ENCODE measurements at places on chromosomes 6 and 20.

- no peak for DNase-seq
These were observed 695.0 kb upstream of the MAP3K7 start for GRCh38 chr6:91281901-91282300.

DNA sequence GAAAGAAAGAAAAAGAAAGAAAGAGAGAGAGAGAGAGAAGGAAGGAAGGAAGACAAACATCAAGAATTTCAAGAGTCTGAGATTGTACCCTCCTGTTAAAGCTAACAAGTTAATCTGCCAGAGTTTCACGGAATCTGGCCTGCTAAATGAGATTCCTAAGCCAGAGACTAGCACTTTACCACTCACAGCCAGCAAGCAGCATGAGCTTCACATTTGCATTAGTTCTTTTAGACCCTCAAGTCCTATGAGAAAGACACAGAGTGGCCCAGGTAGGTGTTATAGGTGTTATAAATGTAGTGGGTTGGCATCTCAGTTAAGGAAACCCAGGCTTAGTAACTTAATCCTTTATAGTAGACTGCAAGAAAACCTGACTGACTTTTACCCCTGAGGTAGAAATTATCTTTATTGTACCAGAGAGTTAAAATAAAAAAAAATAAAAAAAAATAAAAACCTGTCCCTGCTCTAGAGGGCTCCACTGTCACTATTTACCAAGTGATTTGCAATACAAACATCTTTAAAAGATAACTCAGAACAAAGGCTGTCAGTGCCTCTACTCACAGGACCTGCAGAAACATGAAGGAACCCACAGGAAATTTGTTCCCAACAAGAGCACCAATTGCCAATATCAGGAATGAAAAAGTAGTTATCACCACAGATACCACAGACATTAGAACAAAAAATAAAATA is 9.7 kb upstream of the IBTK start:
- no peak for DNase-seq

GRCh38 chr20:13756551-13756950 is 28.2 kb downstream of the ESF1 start:
- DNase-seq, result no peak

- no peak for DNase-seq
These were observed 27.4 kb downstream of the ATP9A start for GRCh38 chr20:51740838-51741237.

DNA sequence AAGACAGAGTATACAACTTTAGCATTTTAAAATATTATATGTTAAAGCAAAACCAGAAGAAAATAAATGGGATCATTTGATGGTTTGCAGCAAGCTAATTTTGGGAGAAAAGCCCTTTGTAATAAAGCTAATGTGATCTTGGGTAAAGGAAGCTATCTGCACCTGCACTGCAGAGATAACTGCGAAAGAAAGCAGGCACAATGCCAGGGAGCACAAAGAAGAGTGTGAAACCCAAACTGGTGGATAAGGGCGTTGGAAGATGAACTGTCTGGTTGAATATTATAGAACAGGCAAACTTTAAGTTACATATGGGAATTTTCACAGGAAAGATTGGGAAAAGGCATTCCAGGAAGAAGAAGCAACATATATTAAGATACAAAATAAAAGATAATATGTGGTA is 179.2 kb upstream of the KHDRBS2 start:
- no peak for DNase-seq

DNA sequence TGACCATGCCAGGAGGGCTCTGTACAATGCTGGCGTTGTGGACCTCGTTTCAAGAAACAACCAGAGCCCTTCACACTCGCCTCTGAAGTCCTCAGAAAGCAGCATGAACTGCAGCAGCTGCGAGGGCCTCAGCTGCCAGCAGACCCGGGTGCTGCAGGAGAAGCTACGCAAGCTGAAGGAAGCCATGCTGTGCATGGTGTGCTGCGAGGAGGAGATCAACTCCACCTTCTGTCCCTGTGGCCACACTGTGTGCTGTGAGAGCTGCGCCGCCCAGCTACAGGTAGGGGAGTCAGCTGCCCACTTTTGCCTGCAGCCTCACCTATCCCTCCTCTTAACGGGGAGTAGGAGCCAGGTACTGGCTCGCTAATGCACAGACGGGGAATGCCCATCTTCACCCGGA is 16.2 kb downstream of the MYLIP start:
- DNase-seq, result no peak

- peak; percentile 82 for DNase-seq
These were observed 614 bp upstream of the TMEM242 start for GRCh38 chr6:157323966-157324300.

DNA sequence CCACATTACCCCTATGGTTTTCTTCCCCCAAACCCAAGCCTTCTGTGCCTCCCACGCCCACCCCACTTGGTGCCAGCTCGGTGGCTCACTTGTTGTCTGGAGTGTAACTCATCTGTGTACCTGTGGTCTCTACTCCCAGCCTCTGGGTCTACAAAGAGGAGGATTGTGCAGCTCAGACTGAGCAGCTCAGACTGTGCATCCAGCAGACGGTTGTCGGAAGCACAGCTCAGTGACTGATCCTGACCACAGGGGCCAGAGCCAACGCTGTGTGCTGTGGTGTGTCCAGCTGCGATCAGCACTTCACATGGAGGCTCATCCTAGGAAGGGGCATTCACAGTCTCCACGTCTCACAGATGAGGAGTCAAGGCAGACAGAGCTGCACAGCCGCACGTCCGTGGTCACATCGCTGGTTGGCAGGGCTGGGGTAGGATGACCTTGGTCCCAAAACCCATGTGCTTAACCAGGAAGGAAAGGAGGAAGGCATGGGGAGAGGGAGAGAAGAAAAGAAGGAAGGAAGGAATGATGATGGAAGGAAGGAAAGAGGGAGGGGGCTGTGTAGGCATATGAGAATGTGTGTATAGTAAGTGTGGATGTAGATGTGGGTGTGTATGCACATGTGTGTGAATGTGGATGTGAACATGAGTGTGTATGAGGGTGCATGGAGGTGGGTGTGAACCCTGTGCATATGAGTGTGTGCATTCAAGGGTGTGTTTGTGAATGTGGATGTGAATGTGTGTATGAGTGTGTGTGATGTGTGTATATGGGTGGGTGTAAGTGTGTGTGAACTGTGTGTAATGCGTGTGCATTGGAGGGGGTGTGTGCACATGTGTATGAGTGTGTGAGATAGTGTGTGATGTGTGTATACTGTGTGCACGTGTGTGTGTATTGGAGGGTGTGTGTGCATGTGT is 28.2 kb upstream of the STX16 start:
- DNase-seq, result no peak

DNA sequence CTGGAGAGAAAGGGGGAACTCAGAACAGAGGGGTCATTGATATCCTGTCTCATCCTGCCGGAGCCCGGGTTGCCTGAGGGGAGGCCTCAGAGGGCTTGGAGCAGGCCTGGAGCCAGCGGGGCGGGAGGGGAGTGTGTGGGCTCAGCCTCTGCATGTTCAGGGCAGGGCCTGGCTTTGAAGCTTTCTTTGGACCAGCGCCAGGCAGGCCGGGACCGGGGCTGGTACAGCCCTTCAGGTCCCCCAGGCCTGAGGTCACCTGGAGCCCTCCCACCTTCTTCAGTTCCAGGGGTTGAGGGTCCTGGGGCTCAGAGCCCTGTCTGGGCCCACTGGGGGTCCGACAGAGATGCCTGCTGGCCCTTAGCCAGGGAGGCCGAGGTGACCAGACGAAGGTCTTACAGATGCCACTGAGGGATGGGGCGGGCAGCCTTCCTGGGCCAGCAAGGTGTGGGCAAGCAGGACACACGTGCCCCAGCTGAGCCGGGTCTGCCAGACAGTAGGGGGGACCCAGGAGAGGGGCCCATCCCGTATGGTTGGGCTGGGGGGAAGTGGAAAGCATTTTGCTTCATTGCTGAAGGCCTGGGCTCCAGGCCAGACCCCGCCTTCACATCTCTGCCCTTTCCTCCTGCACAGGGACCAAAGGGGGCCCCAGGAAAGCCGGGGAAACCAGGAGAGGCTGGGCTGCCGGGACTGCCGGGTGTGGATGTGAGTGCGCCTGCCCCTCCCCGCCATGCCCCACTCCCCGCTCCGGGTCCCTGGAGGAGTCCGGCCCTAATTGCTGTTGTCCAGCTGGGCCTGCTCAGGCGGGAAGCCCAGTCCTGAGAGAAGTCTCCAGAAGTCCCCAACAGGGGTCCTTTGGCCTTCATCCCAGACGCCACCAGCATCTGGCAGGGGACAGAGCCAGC is 2.0 kb downstream of the COL9A3 start:
- no peak for DNase-seq

DNA sequence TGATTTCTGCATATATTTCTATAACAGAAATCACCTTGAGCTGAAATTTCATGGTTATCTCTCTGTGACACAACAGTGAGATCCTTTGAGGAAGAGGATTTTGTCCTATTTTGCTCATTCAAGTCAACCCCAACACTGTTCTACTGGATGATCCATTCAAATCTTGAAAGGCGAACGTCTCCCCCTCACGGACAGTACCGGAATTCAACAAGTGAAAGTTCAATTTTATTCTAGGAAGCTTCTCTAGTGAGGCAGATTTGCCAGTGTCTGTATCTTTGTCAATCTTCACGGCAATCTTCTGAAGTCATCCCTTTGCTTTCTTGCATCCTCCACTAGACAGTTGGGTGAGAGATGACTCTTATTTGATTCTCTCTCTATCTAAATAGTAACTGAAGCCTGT is 91.7 kb upstream of the PDE7B start:
- no peak for DNase-seq

GRCh38 chr6:72783666-72784065 is 161.8 kb downstream of the KCNQ5 start:
- no peak for DNase-seq

- no peak for DNase-seq
These were observed 101.4 kb downstream of the SLX4IP start for GRCh38 chr20:10536531-10536930.

DNA sequence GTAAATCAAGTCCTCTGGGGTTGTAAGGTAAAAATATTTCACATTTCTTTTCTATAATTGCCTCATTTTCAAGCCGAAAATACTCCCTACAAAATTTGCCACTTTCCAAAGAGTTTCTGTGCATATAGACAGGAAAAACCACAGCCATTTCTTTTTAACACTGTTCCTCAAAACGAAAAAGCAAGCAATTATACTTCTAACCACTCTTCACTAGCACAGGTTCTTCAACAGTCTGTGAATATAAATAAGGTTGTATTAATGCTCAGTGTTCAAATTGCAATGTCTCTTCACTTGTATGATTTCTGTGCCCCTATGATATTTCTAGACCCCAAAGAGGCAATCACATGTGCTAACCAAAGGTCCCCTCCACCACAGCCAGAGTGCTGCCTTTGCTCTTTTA is 206.0 kb downstream of the SIM1 start:
- no peak for DNase-seq

GRCh38 chr20:59945175-59945574 is 5.0 kb downstream of the FAM217B start:
- no peak for DNase-seq

GRCh38 chr6:137792160-137793033 is 74.7 kb upstream of the TNFAIP3 start:
- DNase-seq, result no peak

DNA sequence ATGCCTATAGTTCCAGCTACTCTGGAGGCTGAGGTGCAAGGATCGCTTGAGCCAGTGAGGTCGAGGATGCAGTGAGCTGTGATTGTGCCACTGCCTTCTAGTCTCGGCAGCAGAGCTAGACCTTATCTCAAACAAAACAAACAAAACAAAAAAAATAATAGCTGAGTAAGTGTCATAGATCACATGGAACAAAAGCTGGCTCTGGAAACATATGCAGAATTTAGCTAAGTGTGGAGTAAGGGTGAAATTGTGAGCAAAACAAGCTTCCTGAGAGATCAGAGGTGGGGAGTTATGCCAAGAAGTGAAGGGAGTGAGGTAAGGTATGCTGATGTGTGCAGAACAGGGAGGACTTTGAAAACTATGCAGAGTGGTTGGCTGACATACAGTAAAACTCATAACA is 18.7 kb downstream of the SGK1 start:
- DNase-seq, result peak; percentile 61

GRCh38 chr6:81790034-81790433 is 37.6 kb upstream of the TENT5A start:
- no peak for DNase-seq

- no peak for DNase-seq
These were observed 106.2 kb downstream of the DST start for GRCh38 chr6:56536536-56536935.

DNA sequence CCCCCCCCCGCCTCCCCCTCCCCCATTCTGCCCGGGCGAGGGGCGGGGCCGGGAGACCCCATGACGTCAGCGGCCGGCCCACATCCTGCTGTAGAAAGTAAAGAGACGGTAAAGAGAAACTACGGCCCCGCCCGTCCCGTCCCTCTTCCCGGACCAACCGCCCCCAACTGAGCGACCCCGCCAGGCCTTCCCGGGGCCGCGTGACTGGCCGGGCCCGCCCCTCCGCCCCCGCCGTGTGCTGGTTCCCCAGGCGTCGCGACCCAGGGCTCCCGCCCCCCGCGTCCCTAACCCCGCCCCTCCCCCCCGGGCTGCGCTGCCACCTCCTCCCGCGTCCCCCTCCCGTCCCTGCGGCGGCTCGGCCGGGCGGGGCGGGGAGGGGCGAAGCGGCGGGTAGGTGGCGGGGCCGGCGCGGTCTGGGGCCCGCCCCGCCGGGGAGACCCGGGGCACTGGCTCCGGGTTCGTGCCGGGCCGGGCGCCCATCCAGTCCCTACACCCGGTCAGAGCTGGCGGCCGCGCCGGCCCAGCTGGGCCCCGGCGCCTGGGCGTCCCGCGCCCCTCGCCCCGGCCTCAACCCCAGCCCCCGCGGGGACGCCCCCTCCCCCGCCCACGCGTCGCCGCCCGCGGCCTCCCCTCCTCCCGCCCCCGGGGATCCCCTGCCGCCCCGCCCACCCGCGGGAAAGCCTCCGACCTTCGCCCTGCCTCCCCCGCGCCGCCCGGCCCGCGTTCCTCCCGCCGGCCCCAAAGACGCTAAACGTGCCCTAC is 655 bp upstream of the HIVEP1 start:
- peak; percentile 97 for DNase-seq

- DNase-seq, result peak; percentile 85
These were observed 146.9 kb downstream of the MACROD2 start for GRCh38 chr20:14142171-14142570.

DNA sequence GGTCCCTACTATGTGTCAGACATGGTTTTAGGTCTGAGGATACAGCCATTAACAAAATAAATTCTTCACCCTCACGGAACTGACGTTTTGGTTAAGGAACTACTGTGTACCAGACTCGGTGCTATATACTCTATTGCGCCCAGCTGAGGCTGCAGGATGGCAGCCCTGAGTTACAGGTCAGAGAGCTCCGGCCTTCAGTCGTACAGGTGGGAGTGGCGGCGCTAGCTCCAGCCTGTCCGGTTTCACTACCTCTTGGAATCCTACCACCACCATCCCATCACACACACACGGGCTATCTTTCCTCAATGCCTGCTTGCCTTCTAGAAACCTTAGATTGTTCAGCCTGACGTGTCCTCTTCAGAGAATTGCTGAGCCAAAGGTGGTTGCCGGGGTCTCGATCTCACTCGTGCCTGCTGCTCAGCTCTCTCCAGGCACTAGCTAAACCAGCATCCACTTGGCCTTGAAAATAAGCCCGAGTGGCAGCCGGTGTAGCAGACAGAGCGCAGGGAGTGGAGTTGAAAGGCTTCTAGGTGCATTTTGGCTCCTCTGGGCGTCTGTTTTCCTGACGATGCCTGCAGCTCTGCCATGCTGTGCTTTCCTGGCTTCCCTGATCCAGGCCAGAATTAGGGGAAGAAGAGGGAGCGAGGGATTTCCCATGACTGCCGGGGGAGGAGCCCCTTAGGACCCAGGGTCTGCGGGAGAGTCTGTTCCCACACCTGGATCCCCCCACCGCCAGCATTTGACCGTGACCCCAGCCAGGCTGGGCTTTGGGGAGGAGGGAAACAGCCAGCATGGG is 1.1 kb upstream of the TCF15 start:
- no peak for DNase-seq
